ENCODE measurements at places on chromosomes 7 and 10.

DNA sequence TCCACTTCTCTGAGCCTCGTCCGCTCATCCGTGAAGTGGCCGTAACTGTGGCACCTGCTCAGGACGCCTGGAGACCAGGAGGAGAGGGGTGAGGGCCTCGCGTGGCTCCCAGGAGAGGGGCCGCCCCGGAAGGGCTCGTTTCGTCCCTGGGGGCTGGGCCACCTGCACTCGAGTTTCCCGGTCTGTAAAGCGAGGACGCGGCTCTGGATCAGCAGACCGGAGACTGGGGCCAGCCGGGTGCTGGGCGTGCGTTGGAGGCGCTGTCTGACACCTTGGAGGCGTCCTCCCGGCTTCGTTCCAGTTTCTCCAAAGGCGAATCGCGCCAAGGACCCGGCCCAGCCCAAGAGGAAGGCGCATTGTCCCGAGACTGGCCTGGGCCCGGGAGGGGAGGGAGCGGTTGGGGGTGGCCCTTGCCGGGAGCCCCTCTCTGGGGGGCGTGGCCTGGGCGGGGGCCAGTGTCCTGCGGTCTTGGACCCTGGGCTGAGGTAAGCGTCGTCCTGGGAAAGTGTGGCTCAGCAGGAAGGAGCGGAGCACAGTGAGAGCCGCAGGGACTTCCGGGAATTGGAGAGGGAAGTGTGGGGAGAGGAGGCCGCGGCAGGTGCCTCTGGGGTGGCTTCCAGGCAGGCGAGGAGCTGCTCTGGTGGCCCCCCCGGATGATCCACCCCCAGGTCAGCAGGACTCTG is 89.6 kb downstream of the FOXL3 start:
- no peak for DNase-seq

DNA sequence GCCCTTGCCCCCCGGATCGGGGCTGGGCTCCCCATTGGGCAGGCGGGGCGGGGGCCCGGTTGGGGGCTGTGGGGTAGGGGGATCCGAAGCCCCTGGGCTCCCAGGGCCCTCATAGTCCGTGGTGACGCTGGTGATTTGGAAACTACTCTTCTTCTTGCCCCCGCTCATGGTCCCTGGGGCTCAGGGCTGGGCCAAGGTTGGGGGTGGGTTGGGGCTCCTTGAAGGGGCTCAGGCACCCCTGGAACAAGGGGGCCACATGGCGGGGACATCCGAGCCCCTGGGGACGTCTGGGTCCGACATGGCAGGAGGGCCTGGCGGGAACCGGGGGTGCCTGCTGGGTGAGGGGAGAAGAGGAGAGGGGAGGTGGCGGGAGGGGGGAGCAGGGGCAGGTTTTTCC is 1.1 kb downstream of the TSC22D4 start:
- no peak for DNase-seq

- no peak for DNase-seq
Measured at GRCh38 chr7:55568613-55569268, 3.6 kb downstream of the VOPP1 start.

DNA sequence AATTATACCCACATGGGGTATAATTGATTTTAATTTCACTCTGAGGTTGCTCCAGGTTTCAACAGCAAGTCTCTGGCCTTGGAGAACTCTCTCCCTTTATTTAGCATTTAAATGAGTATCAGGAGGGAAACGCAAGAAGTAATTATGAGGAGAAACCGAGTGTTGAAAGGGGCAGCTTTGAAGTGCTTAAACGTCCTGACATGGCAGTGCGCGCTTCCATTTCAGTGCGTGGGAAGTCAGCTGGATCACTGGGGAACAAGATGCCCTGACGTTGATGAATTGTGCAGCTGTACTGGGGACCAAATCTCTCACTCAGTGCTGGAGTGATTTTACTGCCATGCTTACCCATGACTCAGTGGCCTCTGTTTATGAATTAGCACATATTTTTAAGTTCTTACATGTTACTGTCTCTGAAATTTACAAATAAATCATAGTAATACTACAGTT is 106.0 kb upstream of the PRR15 start:
- no peak for DNase-seq

DNA sequence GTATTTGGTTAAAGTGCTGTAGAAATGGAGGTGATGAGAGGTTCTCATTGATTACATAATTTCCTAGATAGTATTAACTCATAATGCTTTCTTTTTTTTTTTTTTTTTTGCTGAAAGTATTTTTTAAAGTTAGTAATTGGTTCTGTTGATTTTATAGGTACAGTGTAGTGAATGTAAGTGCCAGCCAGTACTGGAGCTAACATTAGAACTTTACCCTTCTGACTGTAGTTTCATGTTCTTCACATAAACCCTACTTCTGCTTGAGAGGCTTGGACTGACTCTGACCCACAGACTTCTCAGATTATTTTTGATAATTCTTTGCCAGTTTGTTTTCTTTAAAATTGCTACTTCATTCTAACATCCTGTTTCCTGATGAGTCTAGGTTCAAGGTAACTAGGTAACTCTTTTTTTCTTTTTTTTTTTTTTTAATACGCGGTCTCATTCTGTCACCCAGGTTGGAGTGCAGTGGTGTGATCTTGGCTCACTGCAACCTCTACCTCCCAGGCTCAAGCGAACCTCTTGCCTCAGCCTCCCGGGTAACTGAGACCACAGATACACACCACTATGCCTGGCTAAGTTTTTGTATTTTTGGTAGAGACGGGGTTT is 92.2 kb upstream of the OIT3 start:
- no peak for DNase-seq

GRCh38 chr10:21300551-21300950 is 224.9 kb downstream of the SKIDA1 start:
- DNase-seq: no peak

DNA sequence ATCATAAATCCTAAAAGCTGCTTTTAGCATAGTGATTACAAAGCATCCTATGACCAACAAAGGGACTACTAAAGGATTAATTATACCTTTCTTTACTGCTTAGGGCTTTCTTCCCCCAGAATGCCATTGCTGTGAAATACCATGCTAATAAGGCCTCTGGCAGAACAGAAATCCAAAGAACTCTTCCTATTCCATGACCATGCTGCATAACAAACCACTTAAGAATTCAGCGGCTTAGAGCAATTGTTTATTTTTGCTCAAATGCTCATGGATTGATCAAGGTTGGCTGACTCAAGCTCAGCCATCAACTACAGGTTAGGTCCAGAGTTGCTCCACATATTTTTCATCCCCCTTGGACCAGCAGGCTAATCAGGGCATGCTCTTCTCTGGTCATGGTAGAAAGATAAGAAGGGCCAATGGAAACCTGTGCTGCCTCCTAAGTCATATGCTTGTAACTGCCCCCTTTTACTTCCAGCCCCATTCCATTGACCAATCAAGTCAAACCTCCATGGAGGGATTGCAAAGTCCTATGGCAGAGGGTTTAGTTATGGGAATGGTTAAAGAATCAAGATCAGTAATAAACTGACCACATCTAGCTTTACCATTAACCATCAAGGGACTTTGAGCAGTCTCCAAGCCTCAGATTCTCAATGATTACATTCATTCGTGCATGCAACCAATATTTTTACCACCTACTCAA is 244.4 kb upstream of the FZD1 start:
- DNase-seq: no peak

GRCh38 chr10:57102236-57102635 is 741.2 kb upstream of the ZWINT start:
- DNase-seq: no peak

- no peak for DNase-seq
Measured at GRCh38 chr7:2734084-2734686, 46.2 kb downstream of the AMZ1 start.

DNA sequence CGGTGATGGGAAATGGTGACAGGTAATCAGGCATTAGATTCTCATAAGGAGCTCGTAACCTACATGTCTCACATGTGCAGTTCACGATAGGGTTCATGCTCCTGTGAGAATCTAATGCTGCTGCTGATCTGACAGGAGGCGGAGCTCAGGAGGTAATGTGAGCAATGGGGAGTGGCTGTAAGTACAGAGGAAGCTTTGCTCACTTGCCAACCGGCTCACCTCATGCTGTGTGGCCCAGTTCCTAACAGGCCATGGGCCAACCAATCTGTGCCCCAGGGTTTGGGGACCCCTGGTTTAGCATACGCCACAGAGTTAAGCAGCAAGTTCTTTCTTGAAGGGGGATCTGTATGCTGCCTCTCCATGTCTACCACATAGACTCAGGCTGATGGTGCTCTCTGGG is 133.1 kb downstream of the IQUB start:
- DNase-seq: no peak

DNA sequence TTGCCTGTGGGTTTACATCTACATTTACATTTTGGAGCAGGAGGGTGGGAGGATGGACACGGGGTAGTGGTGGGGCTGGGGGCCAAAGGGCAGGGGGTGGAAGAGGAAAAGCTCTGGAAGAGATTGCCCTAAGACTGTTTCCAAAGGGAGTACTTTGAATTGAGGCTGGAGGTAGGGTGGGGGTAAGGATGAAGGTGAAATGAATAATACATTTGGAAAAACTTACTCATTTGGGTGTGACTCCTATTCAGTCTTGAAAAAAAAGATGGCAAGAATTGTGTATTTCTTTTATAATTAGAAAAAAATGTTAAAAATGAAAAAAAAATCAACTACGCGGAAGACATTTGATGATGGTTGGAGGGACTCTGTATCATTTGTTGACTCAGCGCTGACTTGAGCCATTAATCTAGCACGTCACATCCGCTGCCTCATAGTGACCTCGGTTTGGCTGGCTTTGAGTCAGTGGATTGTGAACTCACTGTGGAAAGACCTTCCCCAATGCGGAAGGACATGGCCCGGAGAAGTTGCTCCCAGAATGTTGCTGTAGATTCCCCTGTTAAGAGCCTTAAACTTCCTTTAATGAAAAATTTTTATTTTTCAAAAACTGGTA is 2.8 kb downstream of the FAM180A start:
- DNase-seq: no peak

GRCh38 chr7:131454498-131454897 is 101.9 kb downstream of the PODXL start:
- no peak for DNase-seq

- no peak for DNase-seq
Measured at GRCh38 chr7:66050990-66051448, 24.6 kb upstream of the ASL start.

GRCh38 chr7:151925446-151926335 is 30.6 kb upstream of the GALNTL5 start:
- no peak for DNase-seq

DNA sequence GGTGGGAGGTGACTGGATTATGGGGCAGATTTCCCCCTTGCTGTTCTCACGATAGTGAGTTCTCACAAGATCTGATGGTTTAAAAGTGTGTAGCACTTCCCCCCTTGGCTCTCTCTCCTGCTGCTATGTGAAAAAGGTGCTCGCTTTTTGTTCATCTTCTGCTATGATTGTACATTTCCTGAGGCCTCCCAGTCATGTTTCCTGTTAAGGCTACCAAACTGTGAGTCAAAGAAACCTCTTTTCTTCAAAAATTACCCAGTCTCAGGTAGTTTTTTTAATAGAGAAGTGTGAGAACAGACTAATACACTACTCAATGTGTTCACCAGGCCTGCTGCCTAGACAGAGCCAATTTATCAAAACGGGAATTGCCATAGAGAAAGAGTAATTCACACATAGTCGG is 49.7 kb downstream of the SDHAF3 start:
- no peak for DNase-seq

GRCh38 chr10:84406561-84406960 is 78.2 kb downstream of the CCSER2 start:
- no peak for DNase-seq

DNA sequence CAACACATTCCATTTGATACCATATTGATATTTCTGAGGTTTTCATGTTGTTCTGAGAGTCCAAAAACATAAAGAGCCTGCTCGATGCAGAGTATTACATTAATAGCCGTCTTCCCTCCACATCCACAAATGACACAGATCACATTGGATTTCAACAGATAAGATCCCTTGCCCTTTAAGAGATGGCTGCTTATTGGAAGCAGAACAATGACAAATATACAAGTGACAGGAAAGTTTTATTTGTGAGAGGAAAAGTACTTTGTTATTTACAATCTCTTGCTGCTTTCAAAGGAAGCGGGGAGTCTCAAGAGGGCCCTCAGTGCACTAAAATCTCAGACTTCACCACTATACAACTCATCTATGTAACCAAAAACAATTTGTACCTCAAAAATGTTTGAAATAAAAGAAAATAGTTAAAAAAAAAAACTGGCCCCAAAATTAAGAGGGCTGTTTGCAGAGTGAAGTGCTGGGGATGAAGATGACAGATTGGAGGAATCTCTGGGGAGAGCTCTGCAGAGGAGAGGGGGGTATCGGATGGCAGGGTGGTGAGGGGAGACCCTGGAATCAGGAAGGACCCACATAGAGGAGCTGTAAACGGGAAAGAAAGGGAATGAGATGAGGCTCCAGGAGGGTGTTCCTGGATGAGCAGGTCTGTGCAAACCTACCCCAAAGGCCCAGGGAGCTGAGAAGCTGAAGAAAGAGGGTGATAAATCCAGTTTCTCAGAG is 42.5 kb upstream of the ZNF438 start:
- no peak for DNase-seq

Data from stimulated activated CD4-positive, alpha-beta T cell treated with anti-CD3 and anti-CD28 coated beads, Interleukin-15, amount 100 ng/mL, for 1 hour (primary cell).